Stimulated activated CD8-positive, alpha-beta memory T cell treated with anti-CD3 and anti-CD28 coated beads, Interleukin-4, amount 100 ng/mL, for 1 hour (primary cell): ENCODE measurements at places on chromosomes 16 and 17.

GRCh38 chr16:3175157-3176093, 12.6 kb upstream of the OR1F1 start:
- no peak for DNase-seq

- DNase-seq, result no peak
Measured at GRCh38 chr16:59683709-59684108, 949.6 kb upstream of the GOT2 start.

DNA sequence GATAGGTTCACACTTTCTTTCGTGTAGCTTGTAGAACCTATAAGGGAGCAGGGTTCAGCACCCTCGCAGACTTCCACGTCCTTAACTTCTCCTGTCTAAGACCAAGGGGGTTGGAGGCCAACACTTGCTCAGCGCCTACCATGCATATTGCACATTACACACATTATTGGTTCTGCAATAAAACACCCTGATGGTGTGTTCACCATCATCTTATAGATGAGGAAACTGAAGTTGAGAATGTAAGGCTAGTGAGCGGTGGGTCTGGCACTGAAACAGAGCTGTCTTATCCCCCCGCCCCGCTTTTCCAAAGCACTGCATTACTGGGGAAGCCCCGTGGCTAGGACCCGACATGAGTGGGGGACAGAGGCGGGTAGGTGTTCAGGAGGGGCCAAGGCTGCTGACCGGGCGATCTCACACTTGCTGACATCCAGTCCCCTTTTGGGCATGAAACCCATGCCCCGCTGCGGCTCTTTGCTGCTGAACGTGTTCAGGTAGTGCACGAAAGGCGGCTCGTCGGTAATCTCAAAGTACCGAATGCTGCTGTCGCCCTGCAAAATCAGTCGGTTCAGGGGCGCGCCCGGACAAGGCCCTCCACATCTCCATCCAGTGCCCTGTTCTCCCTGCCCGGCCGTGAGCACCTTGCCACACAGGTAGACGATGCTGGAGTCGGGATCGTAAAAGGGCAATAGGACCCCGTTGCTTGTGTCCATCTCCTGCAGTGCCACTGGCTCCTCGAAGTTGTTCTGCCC, 6.2 kb downstream of the CORO6 start:
- no peak for DNase-seq

GRCh38 chr16:83653785-83654184, 154.0 kb upstream of the HSBP1 start:
- DNase-seq, result no peak

DNA sequence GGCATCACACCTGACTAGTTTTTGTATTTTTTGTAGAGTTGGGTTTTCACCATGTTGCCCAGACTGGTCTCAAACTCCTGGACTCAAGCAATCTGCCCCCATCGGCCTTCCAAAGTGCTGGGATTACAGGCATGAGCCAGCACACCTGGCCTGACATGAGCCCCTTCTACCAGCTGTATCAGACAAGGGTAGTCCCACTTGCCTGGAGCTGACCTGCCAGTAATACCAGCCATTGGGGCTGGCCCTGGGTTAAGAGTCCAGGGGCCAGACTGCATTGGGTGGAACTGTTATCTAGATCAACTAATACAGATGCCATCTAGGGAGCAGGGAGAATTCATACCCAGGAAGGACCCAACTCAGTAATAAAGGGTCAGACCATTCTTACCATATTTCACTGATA, 28.1 kb downstream of the WSB1 start:
- no peak for DNase-seq
